ENCODE measurements at places on chromosomes 7 and 10.
A peak's percentile ranks its signal among the peaks of the same experiment; 100 is the strongest.

DNA sequence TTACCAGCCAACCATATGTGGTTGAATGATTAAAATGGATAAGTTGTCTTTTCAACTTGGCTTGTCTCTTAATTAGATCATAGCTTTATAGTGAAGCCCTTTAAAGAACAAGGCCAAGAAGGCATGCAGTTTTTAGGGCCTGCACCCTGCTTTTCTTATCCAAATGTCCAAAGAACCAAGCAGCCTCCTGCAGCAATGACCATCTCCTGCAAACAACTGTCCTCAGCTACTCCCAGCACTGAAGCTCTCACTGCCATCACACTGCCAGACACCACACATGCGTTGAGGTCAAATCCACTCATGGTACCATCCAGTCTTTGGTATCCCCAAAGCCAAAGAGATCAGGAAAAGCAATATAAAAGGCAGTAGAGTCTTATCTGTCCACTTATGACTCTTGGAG lies 210.3 kb downstream of the ACTR3B start:
- DNase-seq, result no peak

DNA sequence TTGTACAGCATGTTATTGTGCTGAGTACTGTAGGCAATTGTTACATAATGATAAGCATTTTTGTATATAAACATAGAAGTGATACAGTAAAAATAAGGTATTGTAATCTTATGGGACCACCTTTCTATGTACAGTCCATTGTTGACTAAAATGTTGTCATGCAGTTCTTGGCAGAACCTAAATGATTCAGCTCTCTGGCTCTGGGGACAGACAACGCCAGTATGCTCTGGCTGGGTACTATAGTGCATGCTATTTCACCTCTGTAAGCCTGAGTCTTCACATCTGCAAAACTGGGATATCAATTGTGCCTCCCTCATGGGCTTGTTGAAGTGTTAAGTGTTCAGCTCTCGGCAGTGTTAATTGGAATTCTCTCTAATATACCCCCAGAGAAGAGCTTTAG lies 674.3 kb downstream of the INHBA start:
- no peak for DNase-seq

DNA sequence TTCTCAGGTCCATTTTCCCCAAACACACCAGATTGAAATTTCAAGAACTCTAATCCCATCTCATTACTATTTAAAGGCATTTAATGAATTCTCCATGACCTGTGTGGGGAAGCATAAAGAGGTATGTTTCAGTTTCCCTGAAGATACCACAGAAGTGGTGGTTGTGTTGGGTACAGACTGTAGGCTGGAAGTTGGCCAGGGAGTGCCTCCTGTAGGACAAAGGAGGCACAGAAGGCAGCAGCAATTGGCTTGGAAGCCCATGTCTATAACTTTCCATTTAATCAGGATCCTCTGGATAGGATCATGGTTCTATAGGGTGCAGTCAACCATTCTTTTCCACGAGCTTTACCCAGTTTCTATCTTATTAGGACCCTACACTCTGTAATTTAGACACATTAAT lies 8.6 kb upstream of the BET1 start:
- DNase-seq, result no peak

- no peak for DNase-seq
Observed at GRCh38 chr7:31020161-31020560, 31.9 kb upstream of the ADCYAP1R1 start.

GRCh38 chr7:144665689-144666381 lies 170.0 kb downstream of the TPK1 start:
- no peak for DNase-seq

- DNase-seq, result peak; percentile 53
Observed at GRCh38 chr10:113454341-113455061, 98.4 kb upstream of the HABP2 start.

DNA sequence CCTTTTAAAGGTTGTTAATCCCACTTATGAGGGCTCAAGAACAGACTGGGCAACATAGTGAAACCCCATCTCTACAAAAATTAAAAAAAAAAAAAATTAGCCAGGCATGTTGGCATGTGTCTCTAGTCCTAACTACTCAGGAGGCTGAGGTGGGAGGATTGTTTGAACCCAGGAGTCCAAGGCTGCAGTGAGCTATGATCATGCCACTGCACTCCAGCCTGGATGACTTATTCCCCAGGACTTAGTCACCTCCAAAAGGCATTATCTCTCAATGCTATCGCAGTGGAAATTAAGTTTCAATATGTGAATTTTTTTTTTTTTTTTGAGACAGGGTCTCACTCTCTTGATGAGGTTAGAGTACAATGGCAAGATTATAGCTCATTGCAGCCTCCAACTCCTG lies 61.2 kb upstream of the TRIM24 start:
- no peak for DNase-seq

DNA sequence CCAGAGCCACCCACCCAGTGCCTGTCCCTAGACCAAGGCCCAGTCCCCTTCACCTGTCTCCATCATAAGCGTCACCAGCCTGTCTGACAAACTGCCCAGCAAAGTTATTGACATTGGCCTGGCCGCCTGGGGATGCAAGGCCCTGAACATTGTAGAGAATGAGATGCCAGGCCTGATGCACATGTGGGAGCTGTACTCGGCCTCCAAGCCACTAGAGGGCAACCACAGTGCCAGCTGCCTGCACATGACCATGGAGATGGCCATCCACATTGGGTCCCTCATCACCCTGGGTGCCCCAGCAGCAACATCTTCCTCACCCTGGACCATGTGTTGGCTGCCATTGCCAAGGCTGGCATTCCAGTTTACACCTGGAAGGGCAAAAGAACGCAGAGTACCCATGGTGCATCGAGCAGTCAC lies 63.7 kb upstream of the ANTXRL start:
- peak; percentile 31 for DNase-seq

GRCh38 chr7:18638594-18639452 lies 143.3 kb downstream of the HDAC9 start:
- no peak for DNase-seq

- no peak for DNase-seq
Observed at GRCh38 chr7:127940381-127941160, 90.7 kb downstream of the LRRC4 start.

DNA sequence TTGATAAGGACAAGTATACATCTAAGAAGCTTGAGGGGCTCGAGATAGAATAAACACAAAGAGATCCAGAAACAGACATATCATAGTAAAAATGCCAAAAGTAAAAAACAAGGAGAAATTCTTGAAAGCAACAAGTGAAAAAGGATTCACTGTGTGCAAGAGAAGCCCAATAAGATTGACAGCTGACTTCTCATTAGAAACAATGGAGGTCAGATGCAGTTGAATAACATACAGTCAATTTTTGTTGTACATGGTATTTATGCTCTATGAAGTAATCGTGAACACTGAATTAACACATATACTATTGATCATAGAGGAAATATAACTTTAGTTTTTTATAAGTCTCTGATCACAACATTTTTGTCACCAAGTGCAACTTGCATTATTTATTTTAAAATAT lies 982.8 kb upstream of the SORCS1 start:
- DNase-seq, result no peak

GRCh38 chr10:62573929-62574328 lies 199.8 kb downstream of the ZNF365 start:
- no peak for DNase-seq

DNA sequence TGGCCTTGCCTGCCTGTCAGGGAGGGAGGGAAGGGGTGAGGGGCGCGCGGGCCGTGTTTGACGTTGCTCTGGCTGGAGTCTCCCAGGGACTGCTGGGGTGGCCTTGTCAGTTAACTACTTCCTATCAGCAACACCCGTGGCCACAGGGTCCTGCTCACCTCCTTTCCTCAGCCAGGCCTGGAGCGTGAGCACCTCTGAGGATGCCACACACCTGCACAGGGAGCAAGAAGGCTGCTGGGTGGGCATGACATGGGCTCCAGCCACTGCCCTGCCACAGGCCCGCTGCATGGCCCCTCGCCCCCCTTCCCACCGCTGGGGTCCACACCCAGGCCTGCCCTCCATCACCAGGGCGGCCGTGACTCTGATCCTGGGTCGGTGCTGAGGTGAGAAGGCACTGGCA lies 212.4 kb downstream of the ELFN1 start:
- DNase-seq, result no peak

DNA sequence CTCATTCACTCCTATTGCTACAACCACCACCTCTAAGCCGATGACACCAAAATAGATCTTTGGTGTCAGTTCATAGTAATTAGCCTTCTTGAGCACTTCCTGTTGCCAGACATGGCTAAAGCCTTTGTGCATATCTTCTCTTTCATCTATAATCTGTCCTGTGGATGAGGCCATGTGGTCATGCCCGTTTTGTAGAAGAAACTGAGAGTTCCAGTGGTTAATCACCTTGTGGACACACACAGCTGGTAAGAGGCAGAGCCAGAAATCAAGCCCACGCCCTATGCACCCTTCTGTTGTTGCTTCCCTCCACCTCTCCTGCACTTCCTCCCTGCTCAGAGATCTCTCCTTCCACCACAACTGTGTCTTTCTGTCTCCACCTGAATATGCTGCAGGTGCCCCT lies 285.1 kb upstream of the PFKP start:
- DNase-seq, result no peak

All from HT-29 (cell line).